Aorta (tissue), 5 donors: ENCODE measurements at places on chromosomes 1 and 21. TPM values are rescaled to one million over a fixed set of nuclear protein-coding genes. Genes with fewer than 3 reads are reported as not detected.

TRMT1L gene
- total RNA-seq, result 16.9 TPM

ADGRL4 gene
- 31.9 TPM for total RNA-seq

GRCh38 chr21:26117324-26117971, 53.1 kb downstream of the APP start:
- no peak overlapping the region for H3K27ac ChIP-seq
- H3K27me3 ChIP-seq, result no peaks in the 10 kb centered on the region
- no peaks in the 10 kb centered on the region for H3K36me3 ChIP-seq
- H3K4me1 ChIP-seq, result peaks cover 7% of the 10 kb centered on the region
- no peak for DNase-seq

GRCh38 chr1:30757352-30758120, at the start of gene LAPTM5:
Gene LAPTM5, minus strand, starts transcription at chr1:30757774. Its CDS starts 29 bp downstream, at chr1:30757745.
- no peak within 1 kb of the TSS for H3K27ac ChIP-seq
- H3K4me3 ChIP-seq, result no peak within 1 kb of the TSS
- H3K36me3 ChIP-seq, result no peaks in the 10 kb centered on the region
- no peaks in the 10 kb centered on the region for H3K4me1 ChIP-seq
- DNase-seq, result peak; percentile 85

TTC4 gene
- total RNA-seq, result 15.2 TPM

HSD3B2 gene
- 0.55 TPM for total RNA-seq

ST6GALNAC5 gene
- total RNA-seq, result 9.8 TPM

GRCh38 chr1:205923651-205924459, 19.4 kb downstream of the SLC26A9 start:
- H3K27ac ChIP-seq, result no peak overlapping the region
- DNase-seq, result no peak
- peaks cover 3% of the 10 kb centered on the region for H3K4me1 ChIP-seq
- no peak overlapping the region for H3K4me3 ChIP-seq
- no peaks in the 10 kb centered on the region for H3K36me3 ChIP-seq
